ENCODE measurements at places on chromosomes 1 and 21. TPM values are rescaled to one million over a fixed set of nuclear protein-coding genes. Genes with fewer than 3 reads are reported as not detected.
A peak's percentile ranks its signal among the peaks of the same experiment; 100 is the strongest.

DNA sequence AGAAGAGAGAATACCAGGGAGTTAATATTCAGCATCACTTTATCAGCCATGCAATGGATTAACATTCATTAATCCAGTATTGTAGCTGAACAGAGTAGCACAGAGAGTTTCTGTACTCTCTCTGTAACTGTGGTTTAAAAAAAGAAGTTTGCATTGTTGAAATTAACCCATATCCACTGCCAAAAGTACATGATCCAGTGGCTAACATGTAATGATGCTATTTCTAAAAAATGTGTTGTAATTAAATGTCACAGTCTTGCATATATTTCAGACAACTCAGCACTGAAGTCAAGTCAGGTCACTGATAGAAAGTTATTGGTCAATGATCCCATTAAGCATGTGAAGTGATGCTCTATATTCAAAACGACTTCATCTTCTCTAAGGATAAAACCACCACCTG is 141.3 kb downstream of the NRIP1 start:
- no peak for DNase-seq
- H3K4me3 ChIP-seq = no peak overlapping the region
- no peaks in the 10 kb centered on the region for H3K36me3 ChIP-seq
- H3K4me1 ChIP-seq = no peaks in the 10 kb centered on the region
- H3K27me3 ChIP-seq = no peaks in the 10 kb centered on the region

DNA sequence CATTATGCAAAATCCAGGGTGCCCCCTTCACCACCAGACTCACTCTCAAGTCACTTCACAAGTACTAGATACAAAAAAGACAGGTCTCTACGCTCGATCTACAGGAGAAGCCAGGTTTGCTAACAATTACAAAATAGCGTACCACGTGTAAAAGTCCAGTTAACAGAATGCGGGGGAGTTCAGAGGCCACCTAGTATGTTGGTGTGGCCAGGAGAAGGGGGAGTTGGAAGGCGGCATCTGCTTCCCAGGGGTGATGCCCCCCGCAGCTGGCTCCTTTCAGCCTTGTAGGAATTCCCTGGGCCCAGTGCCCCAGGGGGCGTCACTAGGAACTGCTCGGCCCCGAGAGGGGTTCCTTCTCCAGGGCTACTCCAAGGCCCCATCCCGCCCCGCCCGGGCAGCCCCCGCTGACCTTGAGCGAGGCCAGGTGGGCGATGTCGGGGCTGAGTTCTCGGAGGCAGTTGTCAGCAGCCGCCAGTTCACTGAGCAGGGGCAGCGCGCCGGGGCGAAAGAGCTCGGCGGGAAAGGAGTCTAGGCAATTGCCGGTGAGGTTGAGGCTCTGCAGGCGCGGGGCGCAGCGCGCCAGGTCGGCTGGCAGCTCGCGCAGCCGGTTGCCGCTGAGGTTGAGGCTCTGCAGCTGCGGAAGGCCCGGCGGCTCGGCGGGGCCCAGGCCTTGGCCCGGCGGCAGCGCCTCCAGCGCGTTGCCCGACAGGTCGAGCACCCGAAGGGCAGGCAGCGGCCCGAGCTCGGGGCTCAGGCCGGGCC is 664 bp downstream of the LRRC47 start:
- peaks cover 53% of the 10 kb centered on the region for H3K4me1 ChIP-seq
- no peaks in the 10 kb centered on the region for H3K36me3 ChIP-seq
- peak overlapping the region; percentile 99 for H3K4me3 ChIP-seq
- H3K27ac ChIP-seq = peak overlapping the region; percentile 46
- H3K27me3 ChIP-seq = peaks cover 9% of the 10 kb centered on the region

CD1E gene
- total RNA-seq = not detected

GRCh38 chr1:6658359-6659060 is 33.8 kb downstream of the THAP3 start:
- H3K4me3 ChIP-seq = no peak overlapping the region
- peaks cover 10% of the 10 kb centered on the region for H3K36me3 ChIP-seq
- no peaks in the 10 kb centered on the region for H3K27me3 ChIP-seq
- no peak for DNase-seq

PRKAA2 gene
- 12.1 TPM for total RNA-seq

DNA sequence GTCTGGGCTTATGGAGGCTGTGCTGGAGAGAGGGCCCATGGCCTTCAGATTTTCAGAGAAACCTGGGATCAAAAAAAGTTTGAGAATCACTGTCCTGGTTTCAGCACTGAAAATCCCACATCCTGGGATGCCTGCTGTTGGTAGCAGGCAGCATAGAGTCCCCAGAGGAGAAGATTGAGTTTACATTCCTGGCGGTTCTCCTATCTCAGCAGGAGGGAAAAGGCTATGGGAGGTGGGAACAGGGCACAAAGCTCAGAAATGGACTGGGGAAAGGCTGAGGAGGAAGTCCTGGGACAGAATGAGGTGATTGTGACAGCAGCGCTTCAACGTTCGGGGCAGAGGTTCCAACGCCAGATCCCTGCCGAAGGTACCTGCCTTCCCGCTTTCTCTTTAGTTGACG is 103.4 kb downstream of the ETS2 start:
- H3K27ac ChIP-seq = peak overlapping the region; percentile 87
- DNase-seq = no peak
- H3K27me3 ChIP-seq = no peaks in the 10 kb centered on the region
- H3K4me1 ChIP-seq = peaks cover 71% of the 10 kb centered on the region
- H3K4me3 ChIP-seq = no peak overlapping the region

DNA sequence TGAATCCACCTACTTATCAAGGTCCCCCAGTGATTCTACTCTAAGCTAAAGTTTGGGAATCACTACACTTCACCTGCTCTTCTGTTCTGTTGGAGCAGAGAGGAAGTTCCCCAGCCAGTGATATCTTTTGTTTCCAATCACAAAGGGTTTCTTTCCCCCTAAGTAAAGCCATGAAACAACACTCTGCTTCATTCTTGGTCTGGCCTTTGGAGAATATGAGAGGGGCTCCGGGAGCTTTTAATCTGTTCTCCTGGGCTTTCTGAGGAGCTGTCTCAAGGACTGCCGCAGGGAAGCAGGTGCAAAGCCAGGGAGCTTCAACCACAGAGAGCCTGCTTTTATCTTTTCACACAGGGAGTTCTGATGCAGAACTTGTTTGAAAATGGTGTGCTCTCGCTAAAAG is 10.1 kb upstream of the SLAMF9 start:
- H3K36me3 ChIP-seq = no peaks in the 10 kb centered on the region
- H3K27ac ChIP-seq = no peak overlapping the region
- no peaks in the 10 kb centered on the region for H3K4me1 ChIP-seq
- no peaks in the 10 kb centered on the region for H3K27me3 ChIP-seq

DNA sequence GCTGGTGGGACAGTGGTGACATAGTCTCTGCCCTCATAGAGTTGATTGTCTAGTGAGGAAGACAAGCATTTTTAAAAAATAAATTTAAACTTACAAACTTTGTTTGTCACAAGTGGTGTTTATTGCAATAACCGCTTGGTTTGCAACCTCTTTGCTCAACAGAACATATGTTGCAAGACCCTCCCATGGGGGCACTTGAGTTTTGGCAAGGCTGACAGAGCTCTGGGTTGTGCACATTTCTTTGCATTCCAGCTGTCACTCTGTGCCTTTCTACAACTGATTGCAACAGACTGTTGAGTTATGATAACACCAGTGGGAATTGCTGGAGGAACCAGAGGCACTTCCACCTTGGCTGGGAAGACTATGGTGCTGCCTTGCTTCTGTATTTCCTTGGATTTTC is 58.4 kb downstream of the LAMC2 start:
- no peaks in the 10 kb centered on the region for H3K4me1 ChIP-seq
- peak overlapping the region; percentile 54 for H3K27ac ChIP-seq
- no peak overlapping the region for H3K4me3 ChIP-seq

GRCh38 chr21:45055861-45056260 is 18.5 kb upstream of the ADARB1 start:
- no peaks in the 10 kb centered on the region for H3K36me3 ChIP-seq
- no peak overlapping the region for H3K4me3 ChIP-seq
- H3K27ac ChIP-seq = no peak overlapping the region

DNA sequence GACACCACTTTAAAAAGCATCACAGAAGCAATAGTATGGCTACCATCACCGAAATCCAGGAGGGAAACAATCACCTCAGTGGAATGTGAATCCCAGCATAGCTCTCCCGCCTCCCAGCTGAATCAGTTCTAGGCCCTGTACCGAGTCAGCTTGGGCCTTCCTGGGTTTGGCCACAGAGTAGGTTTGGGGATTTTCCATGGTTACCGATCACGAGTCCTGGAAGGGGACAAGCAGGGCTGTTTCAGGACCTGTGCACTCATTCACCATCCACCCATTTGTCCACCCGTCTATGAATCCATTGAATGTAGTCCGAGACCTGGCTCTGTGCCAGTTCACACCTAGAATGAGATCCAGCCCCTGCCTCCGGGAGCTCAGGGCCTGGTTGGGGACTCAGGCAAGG is 94.2 kb downstream of the ARHGEF10L start:
- peaks cover 100% of the 10 kb centered on the region for H3K36me3 ChIP-seq
- no peaks in the 10 kb centered on the region for H3K4me1 ChIP-seq
- H3K27ac ChIP-seq = peak overlapping the region; percentile 50

GRCh38 chr1:70902211-70902610 is 145.4 kb downstream of the PTGER3 start:
- no peaks in the 10 kb centered on the region for H3K36me3 ChIP-seq
- no peak for DNase-seq
- no peak overlapping the region for H3K27ac ChIP-seq
- H3K4me3 ChIP-seq = no peak overlapping the region
- H3K27me3 ChIP-seq = no peaks in the 10 kb centered on the region

SLC45A1 gene
- total RNA-seq = not detected

- DNase-seq = no peak
- no peak overlapping the region for H3K4me3 ChIP-seq
- H3K27ac ChIP-seq = no peak overlapping the region
- H3K27me3 ChIP-seq = no peaks in the 10 kb centered on the region
- peaks cover 11% of the 10 kb centered on the region for H3K4me1 ChIP-seq
These were observed 21.5 kb downstream of the INPP5B start for GRCh38 chr1:37925316-37925715.

Data from stomach (tissue), 19 donors.